ENCODE measurements at places on chromosomes 16 and 17.

GRCh38 chr17:55053855-55054254, 85.3 kb downstream of the STXBP4 start:
- no peak for DNase-seq

- no peak for DNase-seq
Observed at GRCh38 chr16:75175074-75175473, 26.8 kb downstream of the ZFP1 start.

DNA sequence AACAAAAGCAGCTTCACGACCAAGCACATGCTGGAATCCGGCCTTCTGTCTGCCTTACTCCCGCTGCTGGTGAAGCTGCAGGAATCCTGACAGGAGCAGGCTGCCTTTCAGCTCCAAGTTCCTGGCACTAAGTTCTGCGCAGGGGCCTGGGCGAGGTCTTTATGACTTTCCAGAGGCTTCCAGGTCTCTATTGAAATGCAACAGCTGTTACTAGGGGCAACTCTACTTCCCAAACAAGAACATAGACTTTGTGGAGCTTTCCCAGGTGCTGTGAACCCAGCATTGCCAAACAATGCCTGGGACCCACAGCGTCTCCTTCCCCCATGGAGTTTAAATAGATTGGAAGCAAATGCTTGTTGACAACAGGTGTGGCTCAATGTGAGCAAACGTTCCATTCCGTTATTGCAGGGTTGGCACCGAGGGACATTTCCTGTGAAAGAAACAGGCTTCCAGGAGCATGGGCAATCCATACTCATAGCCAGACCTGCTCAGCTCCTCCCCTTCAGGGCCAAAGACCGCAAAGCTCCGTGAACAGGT, 156.0 kb downstream of the CDH13 start:
- peak; percentile 56 for DNase-seq

DNA sequence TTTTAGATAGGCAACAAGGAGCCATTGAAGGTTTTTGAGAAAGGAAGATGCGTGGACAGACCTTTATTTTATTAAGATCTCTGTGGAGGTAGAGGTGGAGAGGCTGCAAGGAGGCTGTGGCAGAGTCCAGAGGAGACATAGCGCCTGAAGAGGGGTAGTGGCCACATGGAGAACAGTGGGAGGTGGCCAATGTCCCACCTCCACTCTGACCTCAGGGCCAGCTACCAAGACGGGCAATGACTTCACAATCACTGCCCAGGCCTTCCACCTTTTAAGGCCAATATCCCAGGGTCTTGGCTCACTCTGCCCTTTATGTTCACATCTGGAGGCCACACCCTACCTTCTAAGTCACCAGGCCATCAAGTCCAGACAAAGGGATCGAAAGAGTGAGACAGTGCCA, at the start of gene C16orf78:
Gene C16orf78, plus strand, starts transcription at position 301 of the 400 bp plus-strand sequence. CDS start 136 bp downstream, outside the sequence.
- DNase-seq, result no peak

GRCh38 chr17:64502021-64502420, 4.1 kb downstream of the DDX5 start:
- no peak for DNase-seq

GRCh38 chr17:80594431-80595269, 50.0 kb downstream of the RPTOR start:
- DNase-seq, result no peak

- DNase-seq, result no peak
Observed at GRCh38 chr16:69319381-69319780, 8.2 kb downstream of the VPS4A start.

GRCh38 chr17:35729405-35729833, 2.0 kb upstream of the RASL10B start:
- no peak for DNase-seq

- no peak for DNase-seq
Observed at GRCh38 chr17:4580291-4580690, 4.0 kb upstream of the SMTNL2 start.

DNA sequence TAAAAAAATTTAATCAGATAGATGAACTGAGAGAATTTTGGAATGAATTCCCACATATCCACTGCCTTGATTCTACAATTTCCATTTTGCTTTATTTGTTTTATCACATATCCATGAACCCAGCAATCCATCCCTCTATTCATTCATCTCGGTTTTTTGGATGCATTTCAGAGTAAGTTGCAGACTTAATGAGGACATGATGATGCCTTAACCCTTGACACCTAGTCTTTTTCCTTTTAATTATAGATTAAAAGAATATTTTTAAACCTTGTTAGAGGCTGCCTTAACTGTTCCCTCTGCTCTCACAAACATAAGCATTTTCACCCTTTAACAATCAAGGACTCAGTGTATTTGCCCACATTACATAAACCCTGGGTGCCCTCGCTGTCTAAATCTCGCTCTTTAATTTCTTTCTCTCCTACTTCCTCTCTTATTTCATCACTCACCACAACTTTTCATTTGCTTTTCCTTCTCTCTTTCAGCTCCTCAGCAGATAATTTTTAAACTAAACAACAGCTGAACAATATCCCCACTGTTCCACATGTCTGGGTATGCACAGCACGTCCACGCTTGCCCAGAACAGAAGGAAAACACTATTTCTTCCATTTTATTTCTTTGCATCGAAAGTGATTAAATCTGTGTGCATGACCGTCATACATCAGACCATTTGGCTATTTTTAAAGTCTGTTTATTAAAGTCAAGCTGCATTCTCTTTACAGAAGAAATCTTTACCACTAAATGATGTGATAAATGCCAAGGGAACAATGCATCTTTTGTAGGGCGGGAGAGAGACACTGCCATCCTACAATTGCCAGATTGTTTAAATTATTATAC, 39.9 kb downstream of the IQCK start:
- no peak for DNase-seq

DNA sequence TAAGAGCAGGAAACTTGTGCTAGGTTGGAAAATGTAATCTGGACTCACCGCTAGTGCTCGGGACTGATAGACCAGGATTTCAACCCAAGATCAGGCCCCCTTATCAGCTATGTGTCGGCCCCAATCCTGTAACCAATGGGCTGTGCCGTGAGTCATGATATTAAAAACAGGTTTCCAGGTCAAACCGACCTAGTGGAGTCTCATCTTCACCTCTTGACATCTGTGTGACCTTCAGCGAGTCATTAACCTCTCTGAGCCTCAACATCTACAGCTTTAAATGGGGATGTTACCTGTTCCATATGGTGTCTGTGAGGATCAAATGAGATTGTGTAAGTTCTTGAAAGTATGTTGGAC, 512 bp downstream of the PMM2 start:
- DNase-seq, result no peak

GRCh38 chr16:273547-274421, 2.0 kb downstream of the RGS11 start:
- DNase-seq, result no peak

Measured in left ventricle myocardium superior (tissue), 1 donor.